Cerebellum (tissue), 4 donors: ENCODE measurements at places on chromosomes 7 and 10. TPM values are rescaled to one million over a fixed set of nuclear protein-coding genes. Genes with fewer than 3 reads are reported as not detected.

DEPP1 gene
- 9.9 TPM for total RNA-seq

NODAL gene
- total RNA-seq = 1.00 TPM

OPN1SW gene
- total RNA-seq = 0.45 TPM

GRCh38 chr7:138116141-138116540, 39.9 kb downstream of the AKR1D1 start:
- no peak for DNase-seq

- no peak for DNase-seq
Measured at GRCh38 chr10:44742248-44742647, 168.9 kb upstream of the TMEM72 start.

PLAC9 gene
- total RNA-seq = 6.3 TPM

GPC2 gene
- 57.9 TPM for total RNA-seq

DNA sequence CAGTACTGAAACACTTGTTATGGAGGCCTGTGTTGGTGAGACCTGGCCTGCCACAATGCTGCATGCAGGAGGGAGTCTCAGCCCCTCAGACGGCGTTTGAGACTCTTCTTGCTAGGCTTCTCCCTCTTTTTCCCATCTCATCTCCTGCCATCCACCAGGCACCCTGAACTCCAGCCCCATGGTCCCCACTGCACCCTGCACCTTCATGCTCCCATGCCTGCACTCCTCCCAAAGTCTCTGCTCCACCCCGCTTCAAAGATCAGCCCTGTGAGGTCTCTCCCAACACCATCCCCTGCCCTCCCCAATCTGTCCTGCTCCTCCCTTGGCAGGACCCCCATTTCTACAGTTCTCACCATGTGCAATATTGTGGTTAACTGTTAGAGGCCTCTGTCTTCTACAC, 61.7 kb downstream of the VOPP1 start:
- no peak for DNase-seq

GRCh38 chr7:92560602-92561001, 29.6 kb downstream of the FAM133B start:
- no peak for DNase-seq

GRCh38 chr10:42767906-42768305, 14.7 kb upstream of the BMS1 start:
- no peak for DNase-seq

JAZF1 gene
- total RNA-seq = 16.0 TPM

DNA sequence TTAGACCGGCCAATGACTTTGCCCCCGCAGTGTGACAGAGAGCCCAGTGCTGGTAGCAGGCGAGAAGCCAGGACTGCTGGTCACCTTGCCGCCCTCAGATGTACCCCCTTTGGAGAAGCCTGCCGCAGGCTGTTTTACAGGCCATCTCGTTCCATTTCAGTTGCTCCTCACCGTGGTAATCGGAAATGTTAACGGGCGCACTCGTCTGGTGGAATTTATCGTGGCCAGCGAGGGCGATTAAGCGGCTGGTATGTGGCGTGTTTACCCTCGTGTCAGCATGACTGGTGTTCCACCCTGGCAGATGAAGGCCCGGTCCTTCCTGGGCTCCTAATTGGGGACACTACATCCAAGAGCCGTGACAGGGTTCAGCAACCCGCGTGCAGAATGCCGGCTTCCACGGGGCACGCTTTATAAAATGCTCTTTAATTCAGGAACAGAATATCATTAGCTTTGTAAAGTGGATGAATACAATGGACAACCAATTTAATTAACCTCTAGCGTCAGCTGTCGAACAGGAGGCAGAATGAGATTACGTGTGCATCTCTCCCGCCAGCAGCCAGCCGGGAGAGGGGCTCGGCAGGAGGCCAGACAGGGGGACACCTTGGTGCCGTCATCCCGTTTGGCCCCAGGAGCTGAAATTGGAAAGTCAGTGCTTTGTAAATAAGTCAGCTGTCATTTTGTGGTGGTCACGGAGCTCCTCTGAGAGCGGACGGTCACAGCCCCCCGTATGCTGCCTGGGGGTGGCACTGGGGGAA, 108.3 kb downstream of the NKX6-2 start:
- DNase-seq = peak; percentile 33

- no peak for DNase-seq
Measured at GRCh38 chr7:47402941-47403866, 178.7 kb downstream of the TNS3 start.

MMRN2 gene
- total RNA-seq = 5.2 TPM

CALHM3 gene
- not detected for total RNA-seq

DNA sequence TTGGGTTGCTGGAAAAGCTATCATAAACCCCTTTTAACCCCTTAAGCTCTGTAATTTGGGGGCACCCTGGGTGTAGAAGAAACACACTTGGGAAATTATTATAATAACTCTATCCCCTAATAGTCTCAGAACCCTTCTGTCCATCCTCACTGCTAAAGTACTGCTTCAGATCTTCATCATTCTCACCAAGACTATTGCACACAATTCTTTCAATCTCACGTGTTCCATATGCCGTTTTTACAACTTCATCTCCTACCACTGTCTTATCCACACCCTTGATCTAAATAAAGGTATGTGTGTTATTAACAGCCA, 15.8 kb downstream of the ANKRD22 start:
- no peak for DNase-seq

- DNase-seq = no peak
Measured at GRCh38 chr7:19530261-19530660, 178.6 kb downstream of the POLR1F start.

DNA sequence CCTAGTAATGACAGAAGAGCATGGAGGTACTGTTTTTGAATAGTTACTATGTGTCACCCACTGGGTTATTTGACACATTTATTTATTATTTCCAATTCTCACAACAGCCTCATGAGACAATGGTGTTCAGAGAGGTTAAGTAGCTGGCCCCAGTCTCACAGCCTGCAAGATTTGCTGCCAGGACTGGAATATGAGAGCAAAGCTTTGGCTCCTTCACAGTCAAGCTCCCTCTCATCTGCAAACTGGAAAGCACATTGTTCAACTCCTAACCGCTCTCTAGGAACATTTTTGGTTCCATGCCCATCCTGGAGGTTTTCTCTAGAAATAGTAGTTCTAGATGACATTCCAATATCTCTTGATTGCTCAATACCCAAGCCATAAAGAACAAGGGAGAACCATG, 75.5 kb upstream of the CXCL12 start:
- no peak for DNase-seq

DNA sequence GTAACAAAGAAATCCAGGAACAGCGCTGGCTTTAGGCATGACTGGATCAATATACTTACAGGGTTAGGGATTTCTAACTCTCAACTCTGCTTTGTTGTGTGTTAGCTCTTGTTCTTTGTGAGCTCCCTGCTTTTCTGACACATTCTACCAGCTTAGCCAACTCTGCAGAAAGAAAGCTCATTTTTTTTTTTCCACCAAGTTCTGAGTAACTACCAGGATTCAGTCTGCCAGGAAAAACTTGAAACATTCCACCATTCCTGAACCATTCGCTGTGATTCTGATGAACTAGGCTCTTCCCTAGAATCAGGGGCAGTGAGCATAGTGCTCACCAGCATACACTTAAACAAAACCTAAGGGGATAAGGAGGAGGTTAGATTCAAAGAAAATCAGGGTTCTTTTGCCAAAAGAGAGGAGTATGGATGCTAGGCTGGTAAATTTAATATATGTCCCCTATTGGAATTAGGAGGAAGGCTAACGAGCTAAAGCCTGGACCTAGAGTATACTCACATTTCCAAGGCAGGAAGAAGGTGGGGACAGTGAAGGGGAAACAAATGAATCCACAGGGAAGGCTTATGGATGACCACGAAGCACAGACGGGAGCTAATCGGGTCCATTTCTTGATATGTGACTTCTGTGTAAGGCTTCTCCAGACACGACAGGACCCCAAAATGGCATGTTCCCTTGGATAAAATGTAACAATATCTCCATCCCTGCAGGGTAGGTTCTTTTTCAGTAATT, 183.4 kb downstream of the PRKG1 start:
- no peak for DNase-seq

WIPF3 gene
- total RNA-seq = 2.4 TPM

DNA sequence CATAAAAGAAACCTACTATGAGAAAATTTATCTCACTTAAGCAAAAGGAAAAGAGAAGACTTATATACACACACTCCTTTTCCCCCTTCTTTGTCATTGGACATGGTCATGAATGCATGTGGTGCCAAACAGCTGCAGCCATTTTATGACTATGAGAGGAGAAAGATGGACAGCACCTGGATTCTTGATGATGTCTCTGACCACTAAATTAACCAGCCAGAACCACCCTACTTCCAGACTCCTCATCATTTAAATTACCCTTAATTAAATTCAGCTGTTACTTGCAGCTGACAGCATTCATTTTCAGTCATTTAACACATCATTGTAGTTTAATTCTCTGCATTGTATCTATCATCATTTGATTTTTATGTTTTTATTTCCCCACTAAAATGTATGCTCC, 379.0 kb upstream of the HPS1 start:
- DNase-seq = no peak

BICC1 gene
- total RNA-seq = 6.4 TPM

DNA sequence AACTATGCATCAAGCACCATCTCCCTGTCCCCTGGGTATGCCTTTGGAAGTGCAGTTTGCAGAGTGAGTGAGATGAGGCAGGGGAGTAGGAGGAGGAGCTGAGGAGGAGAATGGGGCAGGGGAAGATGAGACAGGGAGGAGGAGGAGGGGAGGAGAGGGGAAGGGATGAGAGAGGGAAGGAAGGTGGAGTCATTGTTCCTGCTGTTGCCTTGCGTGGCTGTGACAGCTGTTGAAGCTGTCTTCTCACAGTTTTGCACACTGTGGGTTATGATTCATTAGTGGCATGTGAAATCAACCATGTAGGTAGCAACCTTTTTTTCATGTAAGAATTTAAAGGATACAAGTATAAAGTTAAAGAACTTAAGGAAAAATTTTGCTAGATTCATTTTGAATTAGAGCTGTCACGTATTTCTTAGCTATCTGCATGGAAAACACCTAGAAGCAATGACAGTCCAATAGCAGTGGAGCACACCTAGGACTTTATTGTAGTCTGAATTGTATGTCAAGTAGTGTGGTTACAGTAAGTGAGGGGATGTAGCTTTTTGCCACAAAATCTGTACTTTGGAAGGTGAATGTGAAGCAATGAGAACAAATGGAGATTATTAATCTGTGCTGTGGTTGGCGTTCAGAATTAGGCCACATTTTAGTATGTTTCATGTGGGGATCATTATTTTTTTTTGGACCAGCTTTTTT, 21.7 kb downstream of the CCM2 start:
- DNase-seq = no peak

DNA sequence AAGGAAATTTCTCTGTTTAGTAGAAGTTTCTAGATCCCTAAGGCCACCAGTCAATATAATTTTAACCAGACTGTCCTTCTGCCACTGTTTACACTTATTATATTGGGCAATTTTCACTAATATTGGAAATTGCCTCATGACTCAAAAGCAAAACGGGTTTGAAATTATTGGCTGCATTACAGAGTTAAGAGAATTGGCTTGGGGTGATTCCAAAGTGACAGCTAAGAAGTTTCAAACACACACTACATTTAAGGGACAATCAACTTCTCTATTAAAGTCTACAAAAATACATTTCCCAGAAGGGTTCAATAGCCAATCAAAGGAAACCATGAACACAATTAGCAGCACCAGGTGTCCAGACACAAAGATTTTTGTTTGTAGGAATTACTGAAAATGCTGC, 111.9 kb downstream of the NEBL start:
- no peak for DNase-seq
